T-cell (primary cell): ENCODE measurements at places on chromosomes 5 and 9.

DNA sequence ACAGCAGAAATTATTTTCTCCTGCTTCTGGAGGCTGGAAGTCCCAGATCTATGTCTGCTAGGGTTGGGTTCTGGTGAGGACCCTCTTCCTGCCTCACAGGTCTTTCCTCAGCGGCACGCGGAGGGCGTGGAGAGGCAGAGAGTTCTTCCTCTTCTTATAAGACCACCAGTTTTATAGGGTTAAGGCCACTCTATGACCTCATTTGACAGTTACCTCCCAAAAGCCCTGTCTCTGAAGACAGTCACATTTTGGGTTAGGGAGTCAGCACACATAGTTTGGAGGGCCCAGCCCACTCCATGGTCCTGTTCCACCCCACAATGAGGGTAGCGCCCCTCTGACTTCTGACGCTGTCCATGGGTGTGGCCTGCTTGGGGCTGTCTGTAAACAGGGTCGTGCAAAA lies 46.7 kb downstream of the TRIP13 start:
- H3K36me3 ChIP-seq: no peaks in the 10 kb centered on the region
- no peak overlapping the region for H3K27ac ChIP-seq
- DNase-seq: no peak
- peaks cover 2% of the 10 kb centered on the region for H3K27me3 ChIP-seq
- no peak overlapping the region for H3K4me3 ChIP-seq

GRCh38 chr5:98248949-98249348 lies 524.5 kb upstream of the RGMB start:
- H3K27ac ChIP-seq: no peak overlapping the region
- H3K36me3 ChIP-seq: no peaks in the 10 kb centered on the region
- no peak for DNase-seq
- H3K4me3 ChIP-seq: no peak overlapping the region
- no peaks in the 10 kb centered on the region for H3K4me1 ChIP-seq

GRCh38 chr9:110619831-110620230 lies 40.3 kb upstream of the SVEP1 start:
- no peaks in the 10 kb centered on the region for H3K4me1 ChIP-seq
- no peak overlapping the region for H3K27ac ChIP-seq
- H3K36me3 ChIP-seq: no peaks in the 10 kb centered on the region
- no peak for DNase-seq
- H3K4me3 ChIP-seq: no peak overlapping the region

- peaks cover 5% of the 10 kb centered on the region for H3K4me1 ChIP-seq
- no peak for DNase-seq
- H3K4me3 ChIP-seq: no peak overlapping the region
- peaks cover 8% of the 10 kb centered on the region for H3K27me3 ChIP-seq
- no peaks in the 10 kb centered on the region for H3K36me3 ChIP-seq
- no peak overlapping the region for H3K27ac ChIP-seq
Observed at GRCh38 chr5:59773294-59773693, 120.2 kb downstream of the PDE4D start.

GRCh38 chr5:141914199-141914743 lies 9.4 kb upstream of the DELE1 start:
- no peaks in the 10 kb centered on the region for H3K4me1 ChIP-seq
- H3K4me3 ChIP-seq: peak overlapping the region; percentile 10
- H3K36me3 ChIP-seq: no peaks in the 10 kb centered on the region
- DNase-seq: peak; percentile 21
- H3K27ac ChIP-seq: no peak overlapping the region
- peaks cover 2% of the 10 kb centered on the region for H3K27me3 ChIP-seq

GRCh38 chr5:127875235-127876021 lies 172.2 kb downstream of the CCDC192 start:
- no peak overlapping the region for H3K4me3 ChIP-seq
- H3K36me3 ChIP-seq: no peaks in the 10 kb centered on the region
- H3K27ac ChIP-seq: no peak overlapping the region
- DNase-seq: no peak
- H3K4me1 ChIP-seq: no peaks in the 10 kb centered on the region

GRCh38 chr5:69113851-69114250 lies 20.0 kb downstream of the SLC30A5 start:
- H3K36me3 ChIP-seq: peaks cover 48% of the 10 kb centered on the region
- DNase-seq: no peak
- no peaks in the 10 kb centered on the region for H3K27me3 ChIP-seq
- no peak overlapping the region for H3K27ac ChIP-seq
